ENCODE measurements at places on chromosomes 11 and 22.

- DNase-seq = no peak
These were observed 198.8 kb upstream of the KIRREL3 start for GRCh38 chr11:127199306-127199801.

DNA sequence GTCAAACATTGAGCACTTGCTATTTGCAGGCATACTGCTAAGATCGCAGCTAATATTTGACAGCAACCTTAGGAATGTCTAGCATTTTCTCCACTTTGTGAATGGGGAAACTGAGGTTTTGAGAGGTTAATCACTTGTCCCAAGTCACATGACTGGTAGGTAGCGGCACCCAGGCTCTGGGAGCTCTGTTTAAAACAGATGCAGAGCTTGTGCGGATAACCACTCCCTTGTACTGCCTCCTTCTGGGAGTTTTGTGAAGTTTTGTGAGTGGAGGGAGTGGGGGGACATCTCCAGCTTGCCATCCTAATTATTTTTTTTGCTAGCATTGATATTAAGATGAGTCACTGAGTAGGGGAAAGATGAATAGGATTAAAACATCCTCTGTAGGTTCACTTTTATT, 134.7 kb downstream of the GRIK4 start:
- no peak for DNase-seq

DNA sequence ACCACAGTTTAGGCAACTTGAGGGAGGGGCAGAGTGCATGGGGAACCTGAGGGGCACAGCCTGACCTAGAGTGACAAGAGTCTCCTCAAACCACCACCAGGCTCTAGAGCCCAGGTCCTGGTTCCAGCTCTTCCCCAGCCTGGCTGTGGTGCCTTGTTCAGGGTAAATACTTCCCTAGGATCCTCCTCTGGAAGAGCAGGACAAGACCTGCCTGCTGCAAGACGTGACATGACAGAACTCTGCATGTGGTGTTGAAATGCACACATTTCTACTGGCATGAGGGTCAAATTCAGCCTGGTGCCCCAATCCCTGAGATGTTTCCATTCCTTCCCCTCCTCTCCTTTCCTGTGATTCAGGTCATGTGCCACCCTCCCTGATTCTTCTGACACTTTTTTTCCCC, 3.3 kb downstream of the SEC14L2 start:
- DNase-seq = no peak

- no peak for DNase-seq
These were observed 67.4 kb downstream of the AMOTL1 start for GRCh38 chr11:94835594-94835927.

GRCh38 chr22:21022955-21023614, 8.1 kb downstream of the P2RX6 start:
- no peak for DNase-seq

- no peak for DNase-seq
These were observed 457 bp downstream of the CPSF7 start for GRCh38 chr11:61429346-61429690.

GRCh38 chr11:17513853-17514252, 30.4 kb downstream of the USH1C start:
- no peak for DNase-seq

DNA sequence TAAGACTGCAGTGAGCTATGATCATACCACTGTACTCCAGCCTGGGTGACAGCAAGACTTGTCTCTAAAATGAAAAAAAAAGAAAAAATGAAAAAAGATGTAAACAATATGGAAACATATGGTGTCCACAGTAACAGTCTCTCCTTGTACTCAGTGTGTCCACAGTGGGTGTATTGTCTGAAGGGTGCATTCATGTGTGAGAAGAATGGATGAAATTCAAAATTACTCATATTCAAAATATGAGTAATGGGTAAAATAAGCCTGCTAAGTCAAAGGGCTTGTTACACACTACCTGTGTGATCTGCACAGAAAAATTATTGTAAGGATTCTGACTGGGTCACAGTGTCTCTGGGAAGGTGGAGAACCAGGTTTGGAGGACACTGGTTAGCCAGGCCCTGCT, 26.9 kb downstream of the PPFIA1 start:
- DNase-seq = no peak

DNA sequence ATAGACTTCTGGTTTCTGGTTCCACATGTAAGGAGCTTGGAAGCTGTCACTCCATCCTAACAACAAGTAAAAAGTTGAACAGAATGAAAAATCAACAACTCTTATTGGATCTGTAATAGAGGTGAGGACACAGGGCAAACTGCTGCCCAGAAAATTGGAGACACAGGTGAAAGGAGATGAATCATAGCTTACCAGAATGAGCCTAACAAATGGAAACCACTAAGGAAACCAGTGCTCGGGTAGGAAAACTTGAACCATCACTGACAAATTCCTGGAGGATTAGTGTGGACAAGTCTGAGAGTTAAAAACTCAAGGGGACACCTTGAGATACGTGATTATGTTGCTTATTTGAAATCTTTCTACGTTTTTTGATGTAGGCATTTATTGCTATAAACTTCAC, 52.1 kb downstream of the GDPD4 start:
- DNase-seq = no peak

- no peak for DNase-seq
These were observed 245.2 kb downstream of the NTM start for GRCh38 chr11:131615611-131616010.

- DNase-seq = no peak
These were observed 15.3 kb downstream of the UBE4A start for GRCh38 chr11:118374729-118375128.

All from BJ (cell line).